GM04503 (cell line): ENCODE measurements at places on chromosomes 2 and 18.

DNA sequence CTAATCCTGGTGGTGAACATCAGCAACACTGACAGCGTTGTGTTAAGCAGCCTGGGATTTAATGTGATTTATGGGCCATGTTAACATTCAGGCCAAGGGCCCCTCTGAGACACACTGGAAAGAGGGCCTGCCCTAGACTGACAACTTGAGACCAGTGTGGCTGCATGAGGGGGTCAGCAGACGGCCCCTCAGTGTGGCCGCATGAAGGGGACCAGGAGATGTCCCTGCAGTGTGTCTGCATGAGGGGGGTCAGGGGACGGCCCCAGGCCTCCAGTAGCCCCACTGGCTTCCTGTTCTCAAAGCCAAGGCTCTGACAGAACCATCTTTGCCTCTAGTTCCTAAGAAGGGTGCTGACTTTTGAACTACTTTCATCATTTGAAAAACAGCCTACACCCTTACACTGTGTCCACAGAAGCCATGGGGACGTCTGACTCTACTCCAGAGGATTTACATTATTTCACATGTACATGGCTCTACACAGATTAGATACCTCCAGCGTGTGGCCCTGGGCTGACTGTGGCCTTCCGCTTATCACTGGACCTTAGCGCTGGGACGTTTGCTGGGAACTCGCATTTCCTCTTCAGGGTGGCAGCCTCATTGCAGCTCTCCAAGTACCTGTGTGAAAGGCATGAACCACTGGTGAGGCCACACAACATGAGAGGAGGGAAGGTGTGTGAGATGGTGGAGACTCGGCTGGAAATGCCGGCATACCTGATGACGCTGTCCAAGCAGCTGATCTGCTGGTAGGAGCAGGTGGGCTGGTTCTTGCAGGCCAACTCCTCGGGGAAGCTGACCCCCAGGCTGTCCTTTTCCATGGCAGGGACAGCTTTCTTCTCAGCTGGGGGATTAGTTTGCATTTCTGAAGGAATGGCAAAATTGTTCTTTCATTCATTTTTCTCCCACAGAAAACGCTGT, 18.2 kb upstream of the HES6 start:
- no peak for DNase-seq

DNA sequence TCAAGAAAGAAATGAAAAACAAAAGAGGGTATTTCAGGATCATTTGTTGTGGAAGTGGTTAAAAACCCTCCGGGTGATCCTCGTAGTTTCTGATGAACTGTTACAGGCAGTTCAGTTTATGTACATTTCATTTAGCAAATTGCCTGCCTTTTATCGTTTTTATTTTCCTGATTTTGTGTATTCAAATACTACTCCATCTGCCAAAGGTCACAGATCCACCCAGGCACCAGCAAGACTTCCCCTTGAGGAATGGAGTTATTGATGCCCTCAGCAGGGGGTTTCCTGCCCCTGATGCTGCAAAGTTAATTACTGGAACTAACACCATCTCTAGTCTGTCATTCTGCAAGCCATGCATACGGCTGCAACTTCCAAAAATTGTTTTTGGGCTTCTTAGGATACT, 641.9 kb downstream of the SLC4A3 start:
- DNase-seq = no peak

DNA sequence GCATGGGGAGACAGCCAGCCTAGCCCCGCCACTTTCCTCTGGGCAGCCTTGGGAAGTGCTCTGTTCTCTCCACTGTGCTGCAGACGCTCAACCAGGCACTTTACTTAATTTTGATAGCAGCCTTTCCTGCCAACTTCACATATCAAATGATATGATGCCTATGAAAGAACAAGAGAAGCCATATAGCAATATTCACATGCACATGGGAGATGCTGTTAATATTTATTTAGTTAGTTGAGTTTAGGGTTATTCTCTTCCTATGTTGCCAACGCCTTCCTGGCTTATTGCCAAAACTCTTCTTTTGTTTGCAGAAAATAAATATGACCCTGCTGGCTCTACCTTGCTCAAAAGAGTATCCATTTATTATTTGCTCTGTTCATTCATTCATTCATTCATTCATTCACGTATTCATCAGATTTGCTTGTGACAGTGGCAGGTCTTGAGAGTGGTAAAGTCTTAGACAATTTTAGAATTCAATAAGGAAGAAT, 99.3 kb downstream of the GATA6 start:
- no peak for DNase-seq

- DNase-seq = no peak
Observed at GRCh38 chr2:20642055-20642971, 8.6 kb downstream of the HS1BP3 start.

GRCh38 chr18:62814132-62814759, 98.9 kb downstream of the PHLPP1 start:
- DNase-seq = no peak

DNA sequence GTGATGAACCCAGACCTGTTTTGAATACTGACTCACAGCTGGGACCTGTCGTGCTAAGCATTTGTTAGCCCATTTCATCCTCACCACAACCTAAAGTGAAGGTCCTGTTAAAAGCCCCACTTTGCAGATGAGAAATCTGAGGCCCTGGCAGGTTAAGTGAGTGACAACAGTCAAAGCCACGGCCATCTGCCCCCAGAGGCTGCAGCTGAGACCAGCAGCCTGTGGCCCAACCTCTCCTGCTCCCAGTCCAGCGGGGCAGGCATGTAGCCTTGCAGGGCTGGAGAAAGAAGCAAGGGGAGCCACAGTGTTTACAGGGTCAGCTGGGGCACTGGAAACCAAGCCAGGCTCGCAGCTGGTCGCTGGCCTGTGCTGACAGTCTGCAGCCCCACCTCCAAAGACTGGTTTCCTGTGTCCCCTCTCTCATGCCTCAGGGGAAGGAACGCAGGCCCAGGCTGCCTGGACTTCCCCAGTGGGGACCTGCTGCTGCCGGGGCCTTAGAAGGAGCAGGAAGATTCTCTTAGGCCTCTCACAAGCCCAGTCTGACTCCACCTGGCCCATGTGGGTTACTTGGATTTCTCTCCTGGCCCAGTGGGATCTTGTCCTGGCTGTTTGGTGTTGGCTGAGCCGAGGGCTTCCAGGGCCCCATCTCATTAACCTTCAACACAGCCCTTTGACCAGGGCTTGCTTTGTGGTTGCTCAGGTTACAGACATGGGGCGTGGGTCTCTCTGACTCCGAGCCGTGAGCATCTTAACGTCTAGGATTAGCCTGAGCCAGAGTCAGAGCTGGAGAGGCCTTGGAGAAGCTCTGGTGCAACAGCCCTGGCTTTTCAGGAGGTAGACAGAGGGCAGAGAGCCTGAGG, 1.7 kb downstream of the INPP5D start:
- DNase-seq = no peak

DNA sequence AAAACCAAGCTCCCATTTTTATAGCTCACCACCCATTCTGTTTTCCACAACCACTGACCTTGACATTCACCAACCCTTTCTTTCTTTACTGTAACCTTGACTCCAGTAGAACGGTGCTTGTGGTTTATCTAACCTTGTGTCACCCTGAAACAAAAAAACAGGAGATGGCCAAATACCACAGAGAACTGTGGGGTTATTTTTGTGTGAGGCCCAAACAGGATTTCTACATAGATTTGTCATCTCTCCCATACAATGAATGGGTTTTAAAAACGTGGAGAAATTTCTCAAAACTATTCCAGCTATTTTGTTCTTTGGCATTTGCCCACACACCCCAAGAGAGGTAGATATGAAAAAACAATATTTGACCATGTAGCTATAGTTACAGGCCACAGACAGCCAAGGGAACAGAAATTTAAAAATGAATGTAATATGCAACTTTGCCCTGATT, 231.3 kb upstream of the TANK start:
- DNase-seq = peak; percentile 97

- no peak for DNase-seq
Observed at GRCh38 chr18:26466026-26466425, 82.3 kb downstream of the KCTD1 start.

GRCh38 chr2:203685081-203685621, 21.3 kb upstream of the CD28 start:
- DNase-seq = peak; percentile 87

DNA sequence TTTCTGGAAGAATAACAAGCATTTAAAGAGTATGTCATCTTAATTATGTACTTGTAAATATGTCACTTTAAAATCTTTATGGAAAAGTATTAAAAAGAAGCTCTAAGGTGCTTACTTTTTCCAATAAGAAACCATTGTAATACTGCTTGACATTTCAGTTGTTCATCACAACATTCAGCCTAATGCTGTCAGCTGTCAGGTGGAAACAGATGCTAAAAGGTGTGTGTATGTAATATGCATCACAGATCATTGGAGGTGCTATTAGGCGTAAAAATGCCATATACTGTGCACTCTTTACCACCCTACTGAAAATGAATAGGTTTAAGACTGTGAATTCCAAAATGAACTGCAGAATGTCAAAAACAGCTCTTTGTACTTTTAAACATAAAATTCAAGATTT, 40.3 kb downstream of the METTL8 start:
- DNase-seq = no peak

DNA sequence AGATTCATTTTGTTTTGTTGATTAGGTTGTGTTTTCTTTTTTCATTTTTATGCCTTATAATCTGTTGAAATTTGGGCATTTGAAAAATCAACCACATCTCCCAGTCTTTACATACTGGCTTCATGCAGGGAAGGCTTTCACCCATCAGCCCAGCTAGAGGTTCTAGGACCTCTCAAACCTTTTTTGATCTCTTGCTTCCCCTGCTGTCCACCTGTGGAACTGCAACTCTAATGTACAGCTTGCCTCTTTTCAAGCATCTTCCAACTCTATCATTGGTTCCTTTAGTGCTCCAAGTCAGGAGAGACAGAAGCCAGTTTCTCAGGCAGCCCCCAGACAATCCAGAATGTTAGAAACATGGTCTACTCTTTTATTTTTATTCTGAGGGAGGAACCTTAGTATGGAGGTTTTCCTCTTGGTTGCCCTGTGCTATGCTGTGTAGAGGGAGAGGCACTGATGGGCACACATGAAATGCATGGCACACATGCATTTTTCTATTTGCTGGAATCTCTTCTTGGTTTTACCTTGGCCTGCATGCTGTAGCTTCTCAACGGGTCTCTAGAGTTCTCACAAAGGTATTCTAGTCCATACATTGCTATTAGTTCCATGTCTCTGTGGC, 107.2 kb upstream of the L3MBTL4 start:
- no peak for DNase-seq

GRCh38 chr2:73516033-73516432, 126.2 kb downstream of the NAT8 start:
- DNase-seq = no peak
